Activated naive CD4-positive, alpha-beta T cell treated with anti-CD3 and anti-CD28 coated beads, Interleukin-2, amount 10 ng/mL, durations not matched to agents 7 days and 5 days (primary cell): ENCODE measurements at places on chromosomes 5 and 9.

- DNase-seq = no peak
Observed at GRCh38 chr5:39934830-39935229, 510.1 kb upstream of the DAB2 start.

- no peak for DNase-seq
Observed at GRCh38 chr5:138901716-138902115, 26.6 kb upstream of the LRRTM2 start.

GRCh38 chr5:180090098-180090768, 18.7 kb upstream of the RNF130 start:
- DNase-seq = peak; percentile 79

- DNase-seq = no peak
Observed at GRCh38 chr5:53418409-53418808, 62.0 kb upstream of the FST start.

DNA sequence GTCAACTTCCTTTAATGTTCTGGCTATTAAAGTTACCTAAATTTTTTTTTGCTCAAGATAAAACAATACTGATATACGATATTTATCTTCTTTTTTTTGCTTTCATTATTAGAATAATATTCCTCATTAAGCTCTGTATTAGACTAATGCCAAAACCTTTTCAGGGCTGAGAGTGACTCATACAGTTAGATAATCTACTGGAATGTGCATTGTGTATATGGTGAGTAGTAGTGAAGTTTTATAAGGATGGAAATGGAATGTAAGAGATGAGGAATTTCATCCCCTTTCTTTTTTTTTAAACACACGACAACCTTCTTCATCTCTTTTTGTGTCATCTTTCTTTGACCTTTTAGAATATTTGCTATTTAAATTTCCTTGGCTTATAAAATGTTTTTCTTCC, 268.6 kb downstream of the ISL1 start:
- no peak for DNase-seq

- DNase-seq = no peak
Observed at GRCh38 chr5:109830955-109831502, 141.3 kb downstream of the MAN2A1 start.

- no peak for DNase-seq
Observed at GRCh38 chr9:17219261-17219660, 84.4 kb downstream of the CNTLN start.
